ENCODE measurements at places on chromosomes 12 and 14.

DNA sequence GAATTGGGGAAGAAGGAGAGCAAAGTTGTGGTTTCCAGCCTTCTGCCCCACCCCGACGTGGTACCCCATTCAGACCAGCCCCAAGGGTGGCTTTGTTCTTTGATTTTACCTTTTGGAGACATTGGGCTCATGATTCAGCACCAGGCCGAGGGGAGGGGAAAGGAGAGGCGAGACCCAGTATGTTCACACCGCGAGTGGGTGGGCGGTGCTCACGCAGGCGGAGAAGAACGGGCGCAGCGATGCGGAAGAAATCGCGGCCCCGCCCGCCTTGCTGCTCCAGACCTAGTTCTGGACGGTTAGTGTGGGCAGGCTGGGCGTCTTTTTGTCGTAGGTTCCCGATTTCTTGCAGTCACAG lies 963 bp downstream of the ATL1 start:
- peak; percentile 67 for DNase-seq

DNA sequence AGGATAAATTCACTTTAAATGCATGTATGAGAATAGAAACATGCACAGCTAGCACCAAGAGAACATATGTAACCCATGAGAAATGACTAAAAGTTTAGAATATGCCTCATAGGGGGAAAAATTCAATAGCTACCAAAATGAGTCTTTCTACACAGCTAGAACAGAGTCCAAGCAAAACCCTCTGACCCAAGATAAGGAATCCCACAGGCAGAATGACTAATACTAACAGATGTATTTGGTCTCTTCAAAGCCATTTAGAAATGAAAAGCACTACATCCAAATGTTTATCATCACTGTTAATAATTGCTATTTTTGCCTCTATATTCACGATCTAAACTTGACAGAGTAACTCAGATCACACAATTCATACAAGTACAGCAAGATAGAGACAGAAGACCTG lies 44.0 kb downstream of the KICS2 start:
- DNase-seq, result peak; percentile 64

DNA sequence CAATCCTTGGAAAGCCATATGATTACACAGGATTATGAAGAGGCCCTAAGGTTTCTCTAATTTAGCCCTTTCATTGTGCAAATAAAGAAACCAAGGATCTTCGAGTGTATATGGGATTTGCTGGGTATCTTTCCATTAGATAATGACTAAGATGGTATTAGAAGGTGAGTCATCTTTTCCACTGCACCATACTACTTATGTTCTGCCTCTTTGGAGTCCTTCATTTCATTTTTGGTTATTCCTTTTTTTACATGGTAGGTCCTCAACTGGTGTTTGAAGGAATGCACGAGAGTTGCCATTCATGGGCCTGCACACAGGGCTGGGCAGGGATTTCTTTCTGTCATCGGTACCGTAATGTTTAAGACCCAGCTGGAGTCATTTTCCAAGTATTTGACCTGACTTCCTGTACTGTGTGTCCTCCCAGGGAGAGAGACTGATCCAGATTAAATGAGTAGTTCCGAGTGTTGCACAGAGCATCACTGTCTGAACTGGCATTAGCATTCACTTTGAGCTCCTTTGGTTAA lies 85.7 kb downstream of the BORCS5 start:
- DNase-seq, result peak; percentile 39

GRCh38 chr12:103012884-103013283 lies 55.4 kb downstream of the ASCL1 start:
- no peak for DNase-seq

GRCh38 chr12:6295094-6295811 lies 15.2 kb upstream of the PLEKHG6 start:
- DNase-seq, result peak; percentile 79

DNA sequence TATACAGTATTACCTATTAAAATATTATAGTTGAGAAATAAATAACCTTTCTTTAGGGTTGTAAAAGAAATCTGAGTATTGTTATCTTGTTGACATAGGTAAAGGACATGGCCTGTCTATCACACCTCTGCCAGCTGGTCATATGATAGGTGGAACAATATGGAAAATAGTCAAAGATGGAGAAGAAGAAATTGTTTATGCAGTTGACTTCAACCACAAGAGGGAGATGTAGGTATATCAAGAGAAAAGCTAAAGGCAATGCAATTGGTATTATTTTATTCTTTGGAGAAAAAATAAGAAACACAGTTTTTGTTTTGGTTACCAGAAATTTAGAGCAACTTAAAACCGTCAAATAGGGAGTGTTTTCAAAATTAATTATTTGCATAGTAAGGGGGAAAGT lies 13.5 kb downstream of the CPSF2 start:
- peak; percentile 79 for DNase-seq

GRCh38 chr14:100791995-100792394 lies 33.9 kb upstream of the MEG3 start:
- DNase-seq, result no peak

- DNase-seq, result no peak
Measured at GRCh38 chr14:94926176-94926575, 156.3 kb upstream of the GSC start.

GRCh38 chr12:14716848-14717444 lies 20.5 kb upstream of the GUCY2C start:
- peak; percentile 66 for DNase-seq

- peak; percentile 27 for DNase-seq
Measured at GRCh38 chr12:92898755-92899154, 30.3 kb downstream of the EEA1 start.

All from adipocyte (in vitro differentiated cells).